Cortex of kidney (tissue), 1 donor: ENCODE measurements at places on chromosomes 7 and 10.

DNA sequence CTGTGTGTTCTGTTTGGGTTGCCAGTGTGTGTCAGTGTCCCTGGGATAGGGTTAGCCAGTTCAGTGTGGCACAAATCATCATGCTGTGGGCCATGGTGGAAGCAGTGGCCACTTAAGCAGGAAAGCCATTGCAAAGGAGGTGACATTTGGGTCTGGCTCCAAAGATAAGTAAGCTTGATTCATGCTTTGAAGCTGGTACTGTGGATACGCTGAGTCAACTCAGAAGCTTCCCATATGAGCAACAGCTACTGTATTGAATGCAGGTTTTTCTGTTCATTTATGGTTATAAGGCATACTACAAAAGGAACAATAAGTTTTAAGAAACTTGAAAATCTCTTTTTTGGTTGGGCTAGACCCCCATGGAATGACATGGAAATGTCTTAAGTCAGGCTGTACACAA is 143.1 kb downstream of the BMPER start:
- DNase-seq = no peak

GRCh38 chr10:7337431-7338171 is 73.2 kb downstream of the SFMBT2 start:
- DNase-seq = no peak

DNA sequence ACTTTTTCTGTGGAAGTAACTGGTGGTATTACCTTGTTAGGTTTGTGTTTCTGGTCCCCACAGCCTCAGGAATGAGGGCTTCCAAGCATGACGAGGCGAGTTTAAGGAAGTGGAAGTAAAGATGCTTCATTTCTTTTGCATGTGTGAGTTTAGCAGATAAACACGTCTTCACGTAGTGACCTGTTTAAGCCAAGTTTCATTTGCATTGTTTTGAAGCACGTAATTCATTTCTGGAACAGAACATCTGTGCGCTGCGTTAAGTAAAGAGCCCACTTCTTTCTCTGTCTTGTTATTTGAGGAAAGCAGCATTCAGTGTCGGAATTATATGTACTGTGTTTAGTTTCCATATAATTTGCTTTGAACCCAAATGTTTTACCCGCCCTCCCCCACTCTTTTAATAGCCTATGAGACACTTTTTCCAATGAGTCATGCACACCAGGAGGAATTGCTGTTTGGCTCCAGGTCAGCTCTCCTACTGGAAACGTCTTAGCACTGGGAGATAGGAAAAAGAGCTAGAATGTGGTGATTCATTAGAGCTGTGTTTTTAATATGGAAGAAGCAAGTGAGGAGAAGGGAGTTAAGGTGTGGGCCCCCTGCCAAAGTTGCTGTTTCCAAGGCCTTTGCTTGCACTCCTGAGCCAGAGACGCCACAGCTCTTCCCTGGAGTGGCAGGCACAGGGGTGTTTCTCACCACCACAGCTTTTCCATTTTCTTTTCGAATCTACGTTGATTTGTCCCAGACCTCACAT is 36.7 kb downstream of the BTBD16 start:
- DNase-seq = no peak

- DNase-seq = no peak
Measured at GRCh38 chr7:100604976-100605911, 3.1 kb downstream of the PCOLCE start.

DNA sequence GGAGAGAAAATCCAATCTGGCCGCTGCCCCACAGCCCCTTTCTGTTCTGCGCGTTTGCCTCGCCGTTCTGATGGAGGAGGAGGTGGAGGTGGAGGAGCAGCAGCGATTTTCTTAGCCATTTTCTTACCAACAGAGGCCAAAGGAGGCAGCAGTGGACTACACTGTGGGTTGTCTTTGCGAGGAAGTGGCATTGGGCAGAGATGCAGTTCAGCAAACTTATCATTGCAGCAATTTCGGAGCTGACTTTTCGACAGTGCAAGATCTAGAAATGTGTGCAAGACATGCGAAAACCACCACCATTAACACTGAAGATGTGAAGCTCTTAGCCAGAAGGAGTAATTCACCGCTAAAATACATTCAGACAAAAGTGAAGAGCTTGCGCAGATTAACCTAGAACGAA is 1.9 kb upstream of the ARL4A start:
- DNase-seq = no peak

DNA sequence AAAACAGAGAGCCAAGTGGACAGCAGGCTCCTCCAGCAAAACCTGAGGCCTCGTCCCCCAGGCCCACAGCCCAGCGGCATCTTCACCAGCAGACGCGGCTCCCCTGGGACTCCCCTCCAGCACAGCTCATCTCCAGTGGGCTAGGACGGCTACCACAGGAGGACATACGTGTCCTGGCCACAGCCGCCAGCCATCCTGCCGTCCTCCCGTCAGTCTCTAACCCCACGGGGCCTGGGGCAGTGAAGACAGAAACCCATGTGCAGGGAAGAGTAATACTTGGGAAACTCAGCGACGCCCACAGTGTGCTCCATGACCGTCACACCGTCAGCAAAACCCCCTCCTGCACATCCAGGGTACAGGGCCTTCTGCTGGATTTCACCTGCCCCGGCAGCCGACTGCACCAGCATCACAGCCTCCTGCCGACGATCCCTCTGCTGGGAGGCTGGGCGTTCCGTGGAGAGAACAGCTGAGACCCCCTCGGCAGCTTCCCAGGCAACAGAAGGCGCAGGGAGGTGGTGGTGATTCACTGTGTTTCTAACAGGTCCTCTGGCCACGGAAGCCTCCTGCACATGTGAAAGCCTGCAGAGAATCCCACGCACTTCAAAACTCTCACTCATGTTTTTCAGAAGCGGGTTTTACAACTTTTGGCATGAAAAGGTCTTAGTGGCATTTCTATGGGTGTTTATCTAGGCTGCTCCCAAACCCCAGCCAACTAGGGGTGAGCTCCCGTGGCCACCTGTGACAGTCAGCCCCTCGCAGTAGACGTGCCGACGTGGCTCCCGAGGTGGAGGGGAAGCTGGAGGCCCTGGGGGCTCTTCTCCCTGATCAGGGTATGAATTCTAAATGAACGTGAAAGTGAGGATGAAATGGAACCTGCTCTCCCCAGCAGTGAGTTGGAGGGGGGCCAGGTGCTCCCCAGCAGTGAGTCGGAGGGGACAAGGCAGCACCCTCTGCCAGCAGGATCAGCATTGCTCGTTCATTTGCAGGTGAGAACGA is 513.5 kb downstream of the PTPRN2 start:
- DNase-seq = no peak

DNA sequence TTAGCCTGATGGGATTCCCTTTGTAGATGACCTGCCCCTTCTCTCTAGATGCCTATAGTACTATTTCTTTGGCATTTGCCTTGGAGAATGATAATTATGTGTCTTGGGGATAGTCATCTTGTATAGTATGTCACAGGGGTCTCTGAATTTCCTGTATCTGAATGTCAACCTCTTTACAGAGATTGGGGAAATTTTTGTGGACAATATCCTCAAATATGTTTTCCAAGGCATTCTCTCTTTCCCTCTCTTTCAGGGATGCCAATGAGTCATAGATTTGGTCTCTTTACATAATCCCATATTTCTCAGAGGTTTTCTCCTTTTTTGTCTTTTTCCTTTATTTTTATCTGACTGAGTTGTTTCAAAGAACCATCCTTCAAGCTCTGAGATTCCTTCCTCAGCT is 99.4 kb downstream of the CTNNA3 start:
- no peak for DNase-seq

GRCh38 chr7:1748076-1748838 is 78.2 kb downstream of the ELFN1 start:
- DNase-seq = no peak

- no peak for DNase-seq
Measured at GRCh38 chr7:54788664-54789063, 29.7 kb upstream of the SEC61G start.

GRCh38 chr10:77925410-77925794 is 1.2 kb downstream of the DLG5 start:
- no peak for DNase-seq

DNA sequence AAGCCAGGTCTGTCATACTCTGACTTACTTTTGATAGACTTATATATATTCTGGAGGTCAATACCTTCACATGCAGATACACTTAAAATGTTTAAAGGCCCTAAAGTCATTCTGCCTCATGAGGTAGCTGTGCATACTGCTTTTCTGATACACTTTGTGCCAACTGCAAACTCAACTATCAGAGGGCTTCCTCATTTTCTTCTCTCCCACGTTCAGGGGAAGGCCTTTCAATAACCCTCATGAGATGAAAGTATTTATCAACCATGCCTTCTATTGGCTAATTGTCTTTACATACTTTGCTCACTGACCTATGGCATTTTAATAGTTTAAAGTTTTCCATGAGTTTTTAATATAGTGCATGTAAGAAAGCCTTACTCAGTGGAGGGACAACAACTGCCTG is 112.7 kb upstream of the AMPH start:
- no peak for DNase-seq

DNA sequence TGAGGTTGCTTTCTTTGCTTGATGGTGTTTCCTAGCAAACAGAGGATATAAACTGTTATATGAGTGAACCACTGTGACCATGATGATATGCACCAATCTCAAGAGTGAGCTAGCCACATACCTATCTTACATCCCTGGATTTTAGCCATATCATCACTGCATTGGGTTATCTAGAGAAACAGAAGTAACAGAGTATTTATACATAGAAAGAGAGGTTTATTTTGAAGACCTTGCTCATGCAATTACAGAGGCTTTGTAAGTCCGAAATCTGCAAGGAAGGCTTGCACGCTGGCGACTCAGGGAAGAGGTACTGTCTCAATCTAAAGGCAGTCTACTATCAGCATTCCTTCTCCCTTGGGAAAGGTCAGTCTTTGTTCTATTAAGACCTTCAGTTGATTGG is 11.8 kb upstream of the PON2 start:
- DNase-seq = no peak
